ENCODE measurements at places on chromosomes 4 and X.

DNA sequence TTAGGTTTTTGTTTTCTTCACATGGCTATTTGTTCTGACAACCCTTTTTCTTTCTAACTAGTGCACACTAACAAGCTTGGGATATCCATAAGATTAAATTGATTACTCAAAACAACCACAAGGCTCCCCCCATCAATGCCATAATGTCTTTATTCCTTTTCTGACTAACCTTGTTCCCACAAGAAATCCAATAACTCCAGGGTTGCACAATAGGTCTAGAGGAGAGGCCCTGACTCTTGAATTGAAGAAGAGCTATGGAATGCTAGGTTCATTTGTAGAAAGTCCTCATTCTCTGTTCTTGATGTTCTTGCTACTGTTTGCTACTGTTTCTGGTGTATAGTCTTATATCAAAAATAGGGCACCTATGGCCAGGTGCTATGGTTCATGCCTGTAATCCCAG, 71.0 kb downstream of the PRRG1 start:
- DNase-seq: no peak

DNA sequence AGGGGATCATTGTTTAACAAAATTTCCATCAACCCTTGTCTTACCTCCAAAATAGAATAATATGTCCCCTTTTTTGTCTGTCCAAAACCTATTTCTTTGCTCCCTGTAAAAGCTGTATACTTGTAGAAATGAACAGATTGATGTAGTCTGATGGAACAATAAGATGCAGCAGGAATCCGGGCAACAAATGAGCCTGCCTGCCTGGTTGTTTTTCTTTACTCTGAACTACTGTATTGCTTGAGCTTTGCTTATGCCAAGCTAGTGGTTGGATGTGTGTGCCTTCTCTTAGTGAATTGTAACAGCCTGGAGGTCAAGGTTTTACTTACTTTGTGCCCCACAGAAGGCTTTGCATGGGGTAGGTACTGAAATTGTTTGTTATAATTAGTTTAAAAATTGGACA, 116.2 kb upstream of the TLL1 start:
- DNase-seq: no peak

DNA sequence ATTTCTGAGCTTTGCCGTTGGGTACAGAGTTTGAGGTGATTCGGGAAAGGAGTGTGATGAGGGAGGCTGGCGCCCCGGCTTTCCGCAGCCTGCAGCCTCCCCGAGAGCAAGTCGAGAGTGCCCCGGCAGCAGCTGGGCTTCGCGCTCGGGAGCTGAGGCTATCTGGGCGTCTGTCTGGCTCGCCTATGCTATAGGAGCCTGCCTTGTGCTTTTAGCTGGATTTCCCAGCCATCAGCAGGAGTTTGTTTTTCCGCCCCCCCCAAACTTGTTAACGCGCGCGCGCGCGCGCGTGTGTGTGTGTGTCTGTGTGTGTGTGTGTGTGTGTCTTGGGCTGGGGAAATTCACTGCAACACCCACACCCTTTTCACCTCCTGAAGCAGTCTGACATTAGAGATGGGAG, 765 bp upstream of the DGKK start:
- no peak for DNase-seq

- no peak for DNase-seq
Observed at GRCh38 chr4:55447831-55448230, 52.1 kb downstream of the TMEM165 start.

GRCh38 chr4:80507507-80507906, 172.0 kb downstream of the CFAP299 start:
- no peak for DNase-seq

GRCh38 chr4:189780391-189780790, 160.3 kb upstream of the FRG1 start:
- DNase-seq: no peak

DNA sequence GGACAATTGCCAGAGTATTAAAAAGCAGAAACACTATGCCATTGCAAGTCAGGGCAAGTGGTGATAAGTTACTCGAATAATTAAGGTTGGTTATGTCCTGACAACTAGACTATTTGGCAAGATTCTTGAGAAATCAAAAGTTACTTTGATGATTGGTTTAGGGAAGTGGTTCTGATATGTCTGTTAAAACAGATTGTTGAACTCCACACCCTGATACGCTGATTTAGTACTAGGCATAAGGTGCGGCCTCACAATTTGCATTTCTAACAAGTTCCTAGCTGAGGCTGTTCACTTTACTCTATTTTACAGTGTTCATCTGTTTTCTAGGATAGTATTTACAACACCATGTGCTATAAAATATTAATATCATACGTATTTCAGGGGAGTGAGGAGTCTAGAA, 12.5 kb downstream of the GABRA4 start:
- DNase-seq: no peak

- no peak for DNase-seq
Observed at GRCh38 chr4:165345666-165346417, 18.4 kb downstream of the MSMO1 start.

- DNase-seq: no peak
Observed at GRCh38 chrX:79728421-79728820, 286.1 kb upstream of the TBX22 start.

DNA sequence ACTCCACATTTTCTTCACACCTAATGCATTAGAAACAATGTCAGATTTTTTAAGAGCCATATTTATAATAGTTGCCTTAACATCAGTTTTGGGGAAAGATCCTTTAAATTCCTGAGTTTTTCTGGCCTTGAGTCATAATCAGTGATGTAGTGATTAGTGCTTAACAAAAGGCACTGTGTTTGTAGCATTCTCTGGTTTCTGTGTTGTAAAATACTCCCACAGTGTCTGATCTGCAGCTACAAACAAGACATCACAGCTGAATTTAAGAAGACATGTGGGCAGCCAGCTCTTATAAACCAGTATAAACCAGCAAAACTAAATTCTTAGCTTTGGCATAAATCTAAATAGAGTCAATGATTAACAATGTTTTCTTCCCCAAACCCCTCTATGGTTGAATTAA, 233.8 kb downstream of the FSTL5 start:
- no peak for DNase-seq

- DNase-seq: no peak
Observed at GRCh38 chr4:124290678-124291077, 421.9 kb downstream of the ANKRD50 start.

- DNase-seq: no peak
Observed at GRCh38 chrX:53732797-53733196, 46.3 kb upstream of the HUWE1 start.

- no peak for DNase-seq
Observed at GRCh38 chrX:132433551-132433950, 55.3 kb downstream of the MBNL3 start.

DNA sequence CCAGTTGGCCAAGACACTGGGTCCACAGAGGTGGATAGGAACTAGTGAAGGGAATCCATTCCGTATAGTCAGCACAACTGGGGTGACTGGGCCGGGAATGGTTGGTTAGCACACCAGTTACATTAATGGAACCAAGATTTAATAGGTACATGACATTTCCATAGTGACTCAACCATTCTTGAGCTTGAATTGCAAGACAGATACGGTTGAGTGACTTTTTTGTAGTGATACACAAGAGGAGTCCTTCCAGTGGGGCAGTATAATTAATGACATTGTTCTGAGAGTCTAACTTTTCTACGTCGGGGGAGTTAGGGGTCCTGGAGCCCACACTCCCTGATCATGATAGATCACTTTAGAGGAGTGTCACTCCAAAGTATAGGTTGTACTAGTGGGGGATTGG, 211.6 kb upstream of the CXCL13 start:
- DNase-seq: no peak

- no peak for DNase-seq
Observed at GRCh38 chrX:84248226-84248625, 60.2 kb upstream of the RPS6KA6 start.

- DNase-seq: no peak
Observed at GRCh38 chrX:39440799-39441284, 639.6 kb downstream of the MID1IP1 start.

DNA sequence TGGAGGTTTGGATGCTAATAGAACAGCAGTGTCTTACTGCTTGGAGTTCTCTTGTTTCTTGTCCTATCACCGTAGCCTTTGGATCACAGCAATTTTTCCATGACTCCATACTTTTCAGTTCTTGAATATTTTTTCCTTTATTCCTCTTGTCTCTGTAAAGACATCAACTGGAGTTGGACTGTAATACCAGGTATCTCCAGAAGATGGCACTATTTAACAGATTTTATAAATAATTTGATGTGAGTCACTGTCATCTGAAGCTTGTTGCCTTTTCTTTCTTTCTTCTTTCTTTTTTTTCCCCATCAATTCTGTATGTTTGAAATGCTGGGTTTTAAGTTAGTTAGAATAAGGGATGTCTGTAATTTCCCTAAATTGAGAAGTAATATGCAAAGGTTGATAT, 24.1 kb downstream of the HPRT1 start:
- peak; percentile 26 for DNase-seq

- DNase-seq: no peak
Observed at GRCh38 chr4:150949943-150950342, 65.1 kb downstream of the LRBA start.

Data from AML-193 (cell line).